ENCODE measurements at places on chromosomes 11 and 22.

DNA sequence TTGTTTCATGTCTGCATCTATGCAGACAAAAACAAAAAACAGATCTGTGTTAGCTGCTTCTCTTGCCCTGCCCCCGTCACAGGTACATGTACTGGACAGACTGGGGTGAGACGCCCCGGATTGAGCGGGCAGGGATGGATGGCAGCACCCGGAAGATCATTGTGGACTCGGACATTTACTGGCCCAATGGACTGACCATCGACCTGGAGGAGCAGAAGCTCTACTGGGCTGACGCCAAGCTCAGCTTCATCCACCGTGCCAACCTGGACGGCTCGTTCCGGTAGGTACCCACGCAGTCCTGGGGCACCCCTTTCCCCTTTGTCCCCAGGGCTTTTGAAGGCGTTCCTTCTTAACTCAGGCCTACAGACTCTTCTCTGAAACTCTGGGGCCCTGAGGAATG is 45.2 kb downstream of the LRP5 start:
- no peak for DNase-seq

DNA sequence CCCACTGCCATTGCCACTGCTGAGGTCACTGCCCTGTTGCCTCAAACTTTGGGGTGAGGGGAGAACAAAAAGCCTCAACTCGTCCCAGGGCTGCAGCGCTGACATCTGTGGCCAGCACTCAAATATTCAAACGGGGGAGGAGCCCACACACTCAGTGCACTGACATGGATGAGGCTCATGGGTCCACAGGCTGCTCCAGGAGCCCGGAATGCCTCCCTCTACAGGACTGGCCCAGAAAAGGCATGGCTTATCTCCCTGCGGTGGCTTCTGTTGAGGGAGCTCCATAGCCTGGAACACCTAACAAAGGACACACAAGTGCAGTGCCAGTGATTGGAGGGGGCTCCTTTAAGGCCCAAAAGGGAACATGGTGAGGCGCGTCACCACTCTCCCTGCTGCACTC is 341.1 kb upstream of the LUZP2 start:
- DNase-seq = no peak

DNA sequence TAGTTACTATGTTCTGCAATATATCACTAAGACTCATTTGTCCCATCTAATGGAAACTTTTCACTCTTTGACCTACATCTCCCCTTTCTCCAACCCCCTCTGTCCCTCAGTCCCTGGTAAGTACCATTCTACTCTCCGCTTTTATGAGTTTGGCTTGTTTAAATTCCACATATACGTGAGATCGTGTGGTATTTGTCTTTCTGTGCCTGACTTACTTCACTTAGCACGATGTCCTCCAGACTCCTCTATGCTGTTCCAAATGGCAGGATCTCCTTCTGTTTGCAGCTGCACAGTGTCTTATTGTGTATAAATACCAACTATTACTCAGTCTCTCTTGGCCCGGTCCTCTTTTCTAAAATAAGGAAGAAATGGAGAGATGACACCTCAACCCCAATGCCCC is 205.4 kb upstream of the NTM start:
- DNase-seq = no peak

DNA sequence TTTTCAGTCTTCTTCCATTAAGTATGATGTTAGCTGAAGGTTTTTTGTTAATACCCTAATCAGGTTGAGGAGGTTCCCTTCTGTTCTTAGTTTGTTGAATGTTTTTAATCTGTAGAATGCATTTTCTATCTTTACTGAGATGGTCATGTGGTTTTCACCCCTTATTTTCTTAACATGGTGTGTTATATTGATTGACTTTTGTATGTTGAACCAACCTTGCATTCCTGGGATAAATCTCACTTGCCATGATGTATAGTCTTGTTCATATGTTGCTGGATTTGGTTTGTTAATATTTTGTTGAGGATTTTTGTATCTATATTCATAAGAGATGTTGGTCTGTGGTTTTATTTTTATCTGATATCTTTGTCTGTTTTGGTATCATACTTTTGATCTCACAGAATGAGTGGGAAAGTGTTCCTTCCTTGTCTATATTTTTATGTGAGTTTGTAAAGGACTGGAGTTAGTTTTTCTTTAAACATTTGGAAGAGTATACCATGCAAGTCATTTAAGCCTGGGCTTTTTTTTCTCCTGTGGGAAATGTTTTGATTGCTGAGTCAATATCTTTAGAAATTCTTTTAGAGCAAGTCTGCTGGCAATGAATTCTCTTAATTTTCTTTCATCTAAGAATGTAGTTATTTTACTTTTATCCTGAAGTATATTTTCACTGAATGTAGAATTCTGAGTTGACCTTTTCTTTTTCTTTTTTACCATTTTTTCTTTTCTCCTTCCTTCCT is 5.5 kb upstream of the P4HA3 start:
- no peak for DNase-seq

GRCh38 chr22:42473484-42474193 is 41.4 kb upstream of the NFAM1 start:
- peak; percentile 63 for DNase-seq

GRCh38 chr11:9562716-9563115 is 10.8 kb upstream of the WEE1 start:
- DNase-seq = peak; percentile 66

GRCh38 chr11:64056213-64056785 is 20.6 kb downstream of the FLRT1 start:
- no peak for DNase-seq

DNA sequence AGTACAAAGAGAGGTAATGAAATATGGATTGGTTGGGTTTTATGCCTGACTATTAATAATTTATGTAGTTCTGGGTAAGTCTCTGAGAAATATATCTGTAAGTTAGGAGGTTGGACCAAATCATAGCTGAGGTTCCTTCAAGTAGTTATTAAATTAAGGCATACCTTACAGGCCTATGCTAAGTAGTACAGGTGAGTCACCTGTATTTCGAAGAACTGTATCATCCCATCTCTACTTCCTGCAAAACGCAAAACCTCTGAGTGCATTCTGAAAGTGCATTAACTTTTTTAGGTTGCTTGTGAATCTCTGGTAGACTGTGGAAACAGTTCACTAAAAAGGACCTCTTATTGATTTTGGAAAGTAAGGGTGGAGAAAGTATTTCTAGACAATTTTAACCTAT is 37.1 kb downstream of the APOL5 start:
- DNase-seq = no peak

DNA sequence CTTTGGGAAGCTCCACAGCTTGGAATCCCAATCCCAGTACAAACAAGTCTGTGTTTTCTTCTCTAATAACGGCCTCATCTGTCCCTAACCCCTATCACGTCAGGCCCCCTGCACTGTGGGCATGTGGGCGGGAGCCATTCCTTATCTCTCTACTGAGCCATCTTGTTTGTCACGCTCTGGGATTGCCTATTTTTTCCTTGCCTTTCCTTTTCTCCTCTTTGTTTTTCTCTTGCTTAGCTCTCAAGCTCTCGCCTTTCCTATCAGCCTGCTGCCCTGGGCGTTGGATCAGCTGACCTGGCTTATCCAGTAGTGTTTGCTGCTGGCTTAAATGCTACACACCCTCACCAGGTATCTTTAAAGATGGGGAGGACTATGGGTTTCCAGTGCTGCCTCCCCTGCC is 35.8 kb downstream of the ARHGAP1 start:
- no peak for DNase-seq

- no peak for DNase-seq
Measured at GRCh38 chr11:76139314-76139713, 67.0 kb downstream of the WNT11 start.

GRCh38 chr11:88231894-88232482 is 56.7 kb upstream of the RAB38 start:
- peak; percentile 40 for DNase-seq

DNA sequence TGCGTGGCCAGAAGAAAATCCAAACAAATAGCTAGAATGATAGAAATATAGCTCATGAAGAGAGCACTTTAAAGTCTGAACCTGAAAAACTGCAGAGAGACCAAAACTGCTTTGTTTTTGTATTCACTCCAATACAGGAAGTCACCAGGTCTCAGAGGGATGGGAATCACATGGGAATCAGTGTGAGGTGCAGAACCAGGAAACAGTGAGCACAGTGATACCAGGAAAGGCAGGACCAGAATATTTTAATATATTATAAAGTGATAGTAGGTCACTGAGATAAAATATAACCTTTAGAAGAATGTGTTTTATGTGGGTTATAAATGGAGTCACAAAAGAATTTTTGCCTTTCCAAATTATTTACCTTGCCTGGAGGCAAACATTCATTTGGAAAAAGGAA is 277.3 kb downstream of the CASP12 start:
- DNase-seq = no peak

DNA sequence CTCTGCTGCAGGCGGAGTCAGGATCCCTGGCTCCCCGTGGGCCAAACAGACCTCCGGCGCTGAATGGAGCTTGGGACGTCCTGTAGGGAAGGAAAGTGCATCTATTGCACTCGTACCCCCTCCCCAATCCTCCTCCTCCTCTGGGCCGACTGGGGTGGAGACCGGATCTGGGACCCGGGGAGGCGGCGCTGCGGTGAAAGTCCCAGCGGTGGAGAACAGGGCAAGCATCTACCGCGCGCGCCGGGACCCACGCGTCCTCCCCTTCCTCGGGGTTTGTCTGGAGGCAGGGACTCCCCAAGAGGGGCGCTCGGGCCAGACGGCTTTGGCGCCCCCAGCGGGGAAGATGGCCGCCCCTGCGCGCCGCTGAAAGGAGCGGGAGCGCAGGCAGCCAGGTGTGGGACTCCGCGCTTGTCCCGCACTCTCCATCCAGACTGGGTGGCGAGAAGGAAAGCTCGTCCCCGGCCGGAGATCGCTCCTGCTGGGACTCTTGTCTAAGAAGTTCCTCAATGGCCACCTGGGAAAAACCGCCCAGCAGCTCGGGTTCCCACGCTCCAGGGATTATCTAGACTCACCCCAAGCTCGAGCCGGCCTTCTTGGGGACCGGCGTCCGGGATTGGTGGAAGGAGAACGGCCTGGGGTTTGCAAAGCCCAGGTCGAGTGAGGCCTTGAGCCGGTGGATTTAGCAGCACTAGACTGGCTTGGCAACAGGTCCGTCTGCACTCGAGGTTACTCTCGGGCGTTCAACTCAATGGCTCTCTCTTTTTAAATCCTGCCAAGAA is 718 bp downstream of the FADS2 start:
- peak; percentile 74 for DNase-seq

DNA sequence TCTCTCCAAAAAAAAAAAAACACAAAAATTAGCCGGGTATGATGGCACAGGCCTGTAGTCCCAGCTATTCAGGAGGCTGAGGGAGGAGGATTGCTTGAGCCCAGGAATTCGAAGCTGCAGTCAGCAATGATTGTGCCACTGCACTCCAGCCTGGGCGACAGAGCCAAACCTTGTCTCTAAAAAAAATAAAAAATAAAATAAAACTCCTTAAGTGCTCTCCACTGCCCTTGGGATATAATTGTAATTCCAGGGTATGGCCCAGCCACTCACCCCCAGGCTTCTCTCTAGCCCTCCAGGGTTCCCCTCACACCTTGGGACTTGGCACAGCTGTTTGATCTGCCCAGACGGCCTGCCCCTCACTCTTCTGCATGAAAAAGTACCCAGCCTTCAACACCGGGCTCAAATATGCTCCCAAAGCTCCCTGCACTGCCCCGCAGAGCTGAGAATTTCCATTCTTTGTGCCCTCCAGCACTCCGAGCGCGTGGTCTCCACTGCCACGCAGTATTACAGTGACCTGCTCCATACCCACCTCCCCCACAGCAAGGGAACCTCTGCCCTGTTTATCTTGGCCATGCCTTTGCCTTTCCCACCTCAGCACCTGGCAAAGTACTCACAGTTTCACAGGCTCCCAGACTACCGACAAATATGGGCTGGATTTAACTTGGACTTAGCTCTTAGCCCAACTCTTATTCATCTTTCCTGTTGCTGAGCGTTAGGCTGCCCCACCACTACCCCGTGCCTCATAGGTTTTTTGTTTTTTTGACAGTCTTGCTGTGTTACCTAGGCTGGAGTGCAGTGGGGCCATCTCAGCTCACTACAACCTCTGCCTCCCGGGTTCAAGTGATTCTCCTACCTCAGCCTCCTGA is 7.6 kb upstream of the FTH1 start:
- DNase-seq = no peak

DNA sequence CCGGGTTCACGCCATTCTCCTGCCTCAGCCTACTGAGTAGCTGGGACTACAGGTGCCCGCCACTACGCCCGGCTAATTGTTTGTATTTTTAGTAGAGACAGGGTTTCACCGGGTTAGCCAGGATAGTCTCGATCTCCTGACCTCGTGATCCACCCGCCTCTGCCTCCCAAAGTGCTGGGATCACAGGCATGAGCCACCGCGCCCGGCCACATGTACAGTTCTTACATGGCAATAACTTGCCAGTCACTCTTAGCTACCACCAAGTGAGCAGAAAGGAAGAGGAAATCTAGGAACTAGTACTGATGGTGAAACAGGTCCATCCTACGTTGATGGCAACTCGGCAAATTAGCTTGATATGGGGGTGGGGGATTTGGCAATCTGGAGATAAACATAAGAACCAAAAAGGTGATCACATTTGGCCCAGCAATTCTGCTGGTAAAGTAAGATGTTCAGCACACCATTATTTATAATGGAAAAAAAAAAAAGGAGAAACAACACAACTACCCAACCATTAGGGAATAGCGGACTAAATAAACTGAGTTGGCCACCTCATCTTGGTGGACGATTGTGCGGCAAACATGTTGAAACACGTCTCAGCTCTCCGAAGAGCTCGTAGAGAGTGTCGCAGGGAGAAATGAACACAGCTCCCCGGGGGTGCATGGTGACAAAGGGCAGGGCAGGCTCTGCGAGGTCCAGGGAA is 5.3 kb downstream of the NLRP6 start:
- DNase-seq = no peak

DNA sequence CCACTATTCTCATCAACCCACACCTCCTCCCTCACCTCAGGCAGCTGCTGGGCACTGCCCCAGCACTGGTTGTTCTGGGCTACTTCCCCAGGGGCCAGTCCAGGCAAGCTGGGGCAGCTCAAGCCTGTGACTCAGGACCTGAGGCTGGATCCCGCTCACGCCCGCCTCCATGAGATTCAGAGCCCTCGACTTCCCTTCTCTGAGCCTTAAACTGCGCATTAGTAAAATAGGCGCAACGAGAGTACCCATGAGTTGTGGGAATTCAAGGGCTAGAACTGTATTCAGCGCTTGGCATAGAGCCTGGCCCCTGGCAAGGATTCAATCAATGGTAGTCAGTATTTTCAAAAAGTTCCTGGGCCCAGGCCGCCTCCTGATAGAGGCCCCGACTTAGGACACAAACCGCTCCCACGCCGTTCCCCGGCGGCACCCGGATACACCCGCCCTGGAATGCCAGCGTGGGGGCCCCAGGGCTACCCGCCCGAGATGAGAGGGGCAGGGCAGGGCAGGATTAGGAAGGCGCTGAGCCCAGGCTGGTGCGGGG is 723 bp upstream of the CD82 start:
- DNase-seq = no peak

GRCh38 chr11:44226490-44226889 is 83.4 kb downstream of the ALX4 start:
- DNase-seq = no peak

DNA sequence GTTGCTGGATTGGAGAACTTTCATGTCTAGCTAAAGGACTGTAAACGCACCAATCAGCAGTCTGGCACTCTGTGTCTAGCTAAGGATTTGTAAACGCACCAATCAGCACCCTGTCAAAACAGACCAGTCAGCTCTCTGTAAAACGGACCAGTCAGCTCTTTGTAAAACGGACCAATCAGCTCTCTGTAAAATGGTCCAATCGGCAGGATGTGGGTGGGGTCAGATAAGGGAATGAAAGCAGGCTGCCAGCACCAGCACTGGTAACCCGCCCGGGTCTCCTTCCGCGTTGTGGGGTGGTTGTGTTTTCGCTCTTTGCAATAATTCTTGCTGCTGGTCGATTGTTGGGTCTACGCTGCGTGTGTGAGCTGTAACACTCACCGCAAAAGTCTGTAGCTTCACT is 11.3 kb downstream of the MYO18B start:
- no peak for DNase-seq

- DNase-seq = peak; percentile 80
Measured at GRCh38 chr11:76666408-76666807, 4.1 kb downstream of the LRRC32 start.
